ENCODE measurements at places on chromosomes 3 and 15. TPM values are rescaled to one million over a fixed set of nuclear protein-coding genes. Genes with fewer than 3 reads are reported as not detected.
A peak's percentile ranks its signal among the peaks of the same experiment; 100 is the strongest.

DNA sequence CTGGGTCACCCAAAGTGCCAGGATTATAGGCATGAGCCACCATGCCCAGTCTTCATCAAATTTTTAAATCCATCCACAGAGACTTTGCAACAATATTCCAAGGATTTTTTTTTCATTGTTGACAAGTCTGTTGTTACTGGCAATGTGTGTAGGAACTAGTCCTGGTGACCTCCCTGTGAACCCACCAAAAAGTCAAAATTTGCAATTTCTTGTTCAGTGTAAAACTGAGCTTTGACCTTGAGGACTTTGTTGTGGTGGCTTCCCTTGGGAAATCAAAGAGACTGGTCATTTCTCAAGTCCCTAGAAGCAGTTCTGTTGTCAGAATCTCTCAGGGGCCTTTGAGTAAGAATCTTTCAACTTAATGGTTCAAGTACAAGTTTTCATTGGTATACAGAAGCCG lies 36.9 kb upstream of the COL8A1 start:
- no peaks in the 10 kb centered on the region for H3K27me3 ChIP-seq
- no peak overlapping the region for H3K27ac ChIP-seq
- no peaks in the 10 kb centered on the region for H3K36me3 ChIP-seq
- DNase-seq = no peak
- no peaks in the 10 kb centered on the region for H3K4me1 ChIP-seq
- H3K4me3 ChIP-seq = no peak overlapping the region

Gene GANC
- total RNA-seq = 57.7 TPM

GRCh38 chr15:34904527-34904926 lies 65.0 kb downstream of the AQR start:
- no peak for DNase-seq
- no peak overlapping the region for H3K27ac ChIP-seq
- H3K4me1 ChIP-seq = no peaks in the 10 kb centered on the region
- no peak overlapping the region for H3K4me3 ChIP-seq
- H3K27me3 ChIP-seq = no peaks in the 10 kb centered on the region

GRCh38 chr15:101501703-101502373 lies 12.3 kb upstream of the PCSK6 start:
- H3K27ac ChIP-seq = no peak overlapping the region
- H3K4me3 ChIP-seq = peak overlapping the region; percentile 80
- H3K36me3 ChIP-seq = no peaks in the 10 kb centered on the region
- peak; percentile 49 for DNase-seq
- H3K4me1 ChIP-seq = peaks cover 13% of the 10 kb centered on the region

- H3K27ac ChIP-seq = no peak overlapping the region
- no peaks in the 10 kb centered on the region for H3K4me1 ChIP-seq
- H3K4me3 ChIP-seq = no peak overlapping the region
- H3K27me3 ChIP-seq = no peaks in the 10 kb centered on the region
Observed at GRCh38 chr3:118244761-118245160, 789.9 kb downstream of the IGSF11 start.

DNA sequence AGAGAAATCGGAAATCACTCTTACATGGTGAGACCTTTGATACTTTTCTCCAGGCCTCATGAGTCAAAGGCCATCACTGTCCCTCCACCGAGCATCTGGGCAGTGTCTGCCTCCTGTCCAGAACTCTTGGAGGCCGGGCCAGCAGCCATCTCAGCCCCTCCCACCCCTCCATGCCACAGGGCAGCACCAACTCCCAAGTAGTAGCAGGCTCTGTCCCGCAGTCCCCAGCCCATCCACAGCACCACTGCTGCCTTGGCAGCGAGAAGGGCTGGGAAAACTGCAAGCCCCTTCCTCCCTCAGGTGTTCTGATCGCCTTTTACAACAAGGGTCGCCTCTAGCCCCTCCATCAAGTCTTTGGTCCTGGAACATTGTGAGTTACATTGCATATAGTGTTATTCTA lies 5.5 kb downstream of the LYSMD4 start:
- H3K4me1 ChIP-seq = peaks cover 12% of the 10 kb centered on the region
- H3K4me3 ChIP-seq = no peak overlapping the region
- H3K27me3 ChIP-seq = no peaks in the 10 kb centered on the region
- peaks cover 2% of the 10 kb centered on the region for H3K36me3 ChIP-seq
- no peak for DNase-seq
- no peak overlapping the region for H3K27ac ChIP-seq

- DNase-seq = no peak
- H3K36me3 ChIP-seq = peaks cover 4% of the 10 kb centered on the region
- H3K27me3 ChIP-seq = no peaks in the 10 kb centered on the region
- no peak overlapping the region for H3K4me3 ChIP-seq
Observed at GRCh38 chr15:42371096-42371495, 11.8 kb downstream of the CAPN3 start.

Gene SLC2A2
- not detected for total RNA-seq

DNA sequence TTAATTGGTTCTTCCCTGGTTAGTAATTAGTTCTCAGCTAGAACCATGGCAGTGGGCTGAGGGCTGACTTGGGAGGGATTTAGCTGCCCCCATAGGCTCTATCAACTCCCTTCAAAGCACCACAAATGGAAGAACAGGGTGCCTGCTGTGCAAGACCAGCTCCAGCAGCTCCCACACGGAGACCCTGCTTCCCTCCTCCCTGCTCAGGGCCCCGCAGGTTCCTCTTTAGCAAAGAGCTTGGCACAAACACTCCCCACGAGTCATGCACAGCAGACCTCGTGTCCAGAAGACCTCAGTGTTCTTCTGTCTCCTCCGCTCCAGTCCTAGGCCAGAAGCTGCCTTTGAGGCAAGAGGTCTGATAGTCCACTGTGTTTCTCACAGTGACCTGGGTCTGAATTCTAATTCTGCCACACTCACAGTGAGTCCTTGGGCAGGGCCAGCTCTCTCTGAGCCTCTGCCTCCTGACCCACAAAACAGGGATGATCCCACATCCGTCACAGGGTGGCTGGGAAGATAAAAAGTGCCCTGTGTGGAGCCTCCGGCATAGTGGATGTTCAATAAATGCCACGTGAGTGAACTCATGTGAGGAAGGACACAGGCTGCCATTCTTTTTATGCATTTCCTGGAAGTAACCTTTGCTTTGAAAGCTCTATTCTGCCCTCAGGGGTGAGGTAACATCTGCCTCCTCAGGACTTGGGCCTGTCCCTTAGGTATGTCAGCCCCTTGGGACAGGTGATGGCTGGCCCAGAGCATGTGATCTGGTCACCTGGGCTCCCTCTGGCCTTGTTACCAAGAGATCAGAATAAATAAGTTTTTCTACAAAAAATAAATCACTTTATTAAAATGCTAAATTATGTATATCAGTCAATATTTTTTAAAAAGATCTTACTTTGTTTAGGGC lies 7.6 kb downstream of the RAB6B start:
- peaks cover 6% of the 10 kb centered on the region for H3K4me1 ChIP-seq
- H3K27me3 ChIP-seq = peaks cover 9% of the 10 kb centered on the region
- no peak for DNase-seq

Gene ROBO1
- 16.3 TPM for total RNA-seq

DNA sequence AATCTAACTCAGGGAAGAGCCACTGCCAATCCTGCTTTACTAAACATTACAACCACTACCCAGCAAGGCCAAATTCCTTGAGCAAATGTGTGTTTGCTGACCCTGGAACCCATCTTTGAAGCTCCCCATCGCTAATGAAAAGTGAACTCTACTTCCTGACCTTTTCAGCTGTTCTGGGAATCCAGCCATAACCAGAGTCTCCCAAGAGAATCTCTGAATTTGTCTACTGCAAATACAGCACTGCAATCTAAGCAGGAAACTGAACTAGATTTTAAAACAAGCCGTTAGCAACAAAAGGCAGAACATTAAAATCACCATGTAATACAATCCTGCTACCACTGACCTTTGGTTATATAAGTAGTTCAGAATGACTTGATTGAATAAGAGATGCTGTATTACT lies 309.2 kb downstream of the MAGI1 start:
- no peak overlapping the region for H3K4me3 ChIP-seq
- H3K27ac ChIP-seq = no peak overlapping the region
- no peak for DNase-seq
- H3K36me3 ChIP-seq = no peaks in the 10 kb centered on the region

DNA sequence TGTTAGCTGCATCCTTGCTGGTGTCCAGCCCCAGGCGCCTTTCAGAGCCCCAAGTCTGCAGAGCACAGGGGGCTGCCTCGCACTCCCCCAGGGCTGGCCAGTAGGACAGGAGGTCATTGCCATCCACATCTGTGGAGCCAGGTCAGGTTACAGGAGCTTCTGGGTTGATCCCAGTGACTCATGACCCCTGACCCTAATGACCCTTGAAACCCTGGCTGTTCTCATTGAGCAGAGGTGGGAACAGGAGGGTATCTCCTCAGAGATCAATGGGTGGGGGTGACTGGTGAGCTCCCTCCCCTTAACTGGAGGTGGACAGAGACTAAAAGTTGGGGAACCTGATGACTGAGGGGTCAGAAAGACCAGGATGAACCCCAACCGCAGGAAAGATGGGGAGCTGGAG lies 6.1 kb upstream of the SLC26A6 start:
- H3K27ac ChIP-seq = no peak overlapping the region
- H3K4me3 ChIP-seq = no peak overlapping the region
- H3K4me1 ChIP-seq = peaks cover 3% of the 10 kb centered on the region
- H3K36me3 ChIP-seq = no peaks in the 10 kb centered on the region

Gene LRIG1
- 11.7 TPM for total RNA-seq

Gene CXCR6
- total RNA-seq = 0.25 TPM

Gene SAMMSON
- not detected for total RNA-seq

DNA sequence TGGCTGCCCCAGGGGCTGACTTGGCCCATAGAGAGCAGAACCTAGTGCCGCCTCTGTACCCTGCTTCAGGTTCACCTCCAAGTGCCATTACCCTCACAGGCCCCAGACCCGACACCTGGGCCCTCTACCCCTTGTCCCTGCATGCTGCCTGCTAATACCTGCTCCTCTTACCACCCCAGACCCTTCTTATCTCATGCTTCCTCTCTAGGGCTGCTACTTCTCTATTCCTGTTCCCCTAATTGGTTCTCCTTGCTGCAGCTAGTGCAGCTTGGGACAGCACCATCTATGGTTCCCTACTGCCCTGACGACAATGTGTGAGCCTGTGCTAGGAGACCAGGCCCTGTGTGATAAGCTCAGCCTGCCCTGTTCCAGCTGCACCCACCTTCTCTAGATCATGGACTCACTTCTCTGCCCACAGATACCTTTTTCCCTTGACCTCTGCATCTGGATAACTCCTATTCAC lies 15.3 kb downstream of the HDAC11 start:
- H3K36me3 ChIP-seq = peaks cover 7% of the 10 kb centered on the region
- peak; percentile 56 for DNase-seq
- H3K4me3 ChIP-seq = no peak overlapping the region
- H3K4me1 ChIP-seq = peaks cover 6% of the 10 kb centered on the region
- no peak overlapping the region for H3K27ac ChIP-seq

- no peaks in the 10 kb centered on the region for H3K27me3 ChIP-seq
- H3K4me1 ChIP-seq = peaks cover 35% of the 10 kb centered on the region
- peak overlapping the region; percentile 97 for H3K4me3 ChIP-seq
- H3K27ac ChIP-seq = peak overlapping the region; percentile 94
- H3K36me3 ChIP-seq = no peaks in the 10 kb centered on the region
- DNase-seq = peak; percentile 73
Observed at GRCh38 chr15:88624156-88624970, 3.2 kb downstream of the AEN start.

Gene MED12L
- 0.66 TPM for total RNA-seq
